Activated CD4-positive, alpha-beta T cell treated with anti-CD3 and anti-CD28 coated beads for 48 hours (primary cell): ENCODE measurements at places on chromosomes 3 and 15.

DNA sequence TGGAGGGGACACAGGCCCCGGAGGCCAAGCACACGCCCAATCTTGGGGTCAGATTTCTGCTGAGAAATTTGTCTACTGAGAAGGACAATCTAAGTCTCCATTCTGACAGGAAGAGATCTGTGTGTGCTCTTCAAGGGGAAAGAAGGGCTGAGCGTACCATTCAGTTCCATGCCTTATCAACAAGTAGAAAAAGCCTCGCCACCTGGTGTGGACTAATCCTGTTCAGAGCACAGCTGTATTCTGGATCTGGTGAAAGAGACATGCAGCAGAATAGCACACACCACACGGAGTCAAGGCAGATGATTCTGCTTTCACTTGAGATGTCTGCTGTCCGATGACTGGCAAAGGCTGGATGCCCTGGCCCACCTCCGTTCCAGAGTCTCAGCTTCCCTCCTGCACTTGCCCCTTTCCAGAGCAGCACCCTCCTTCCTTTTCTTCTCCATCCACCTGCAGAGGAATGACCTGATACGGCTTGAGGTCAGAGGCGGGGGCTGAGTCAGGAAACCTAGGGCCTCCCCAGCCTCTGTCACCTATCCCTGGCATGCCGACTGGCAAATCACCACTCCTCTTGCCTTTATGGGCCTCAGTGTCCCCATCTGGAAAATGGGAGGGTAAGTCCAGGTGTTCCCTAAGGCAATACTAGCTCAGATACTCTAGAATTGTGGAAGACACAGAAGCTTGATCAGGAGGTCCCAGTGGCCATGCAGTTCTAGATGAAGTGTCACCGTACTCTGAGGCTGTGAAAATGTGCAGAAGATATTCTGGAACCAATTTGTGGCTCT lies 36.9 kb upstream of the CTSH start:
- DNase-seq = no peak

DNA sequence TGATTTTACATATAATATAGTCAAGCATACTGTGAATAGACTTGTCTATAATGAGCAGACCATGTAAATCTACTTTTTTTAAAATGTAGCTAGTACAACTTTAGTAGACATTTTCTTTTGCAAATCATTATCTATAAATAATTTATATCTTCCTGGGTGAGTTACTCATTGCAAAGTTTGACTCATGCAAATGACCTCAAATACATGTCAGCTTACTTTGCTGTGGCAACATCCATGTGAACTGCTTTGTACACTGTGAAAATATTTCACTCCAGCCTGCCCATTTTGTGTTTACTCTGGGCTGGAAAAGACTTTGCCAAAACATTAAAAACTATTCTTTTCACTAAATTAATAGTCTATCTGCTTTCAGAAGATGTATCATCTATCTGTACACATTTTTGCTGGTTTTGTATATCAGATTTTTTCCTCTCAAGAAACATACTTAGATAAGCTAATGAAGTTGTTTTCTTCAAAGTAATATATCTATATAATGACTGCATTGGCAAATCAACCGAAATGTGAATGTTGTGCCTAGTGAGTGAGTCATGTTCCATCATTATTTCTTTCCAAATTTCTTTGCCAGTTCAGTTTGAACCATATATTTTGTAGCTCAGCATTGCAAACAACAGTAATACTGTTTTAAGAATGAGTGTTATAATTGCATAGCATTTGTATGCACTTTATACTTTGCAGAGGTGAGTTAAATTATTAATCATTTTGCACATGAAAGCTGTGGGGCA lies 26.5 kb downstream of the IGSF10 start:
- DNase-seq = no peak

GRCh38 chr15:42759093-42759492 lies 22.2 kb upstream of the CDAN1 start:
- DNase-seq = no peak

DNA sequence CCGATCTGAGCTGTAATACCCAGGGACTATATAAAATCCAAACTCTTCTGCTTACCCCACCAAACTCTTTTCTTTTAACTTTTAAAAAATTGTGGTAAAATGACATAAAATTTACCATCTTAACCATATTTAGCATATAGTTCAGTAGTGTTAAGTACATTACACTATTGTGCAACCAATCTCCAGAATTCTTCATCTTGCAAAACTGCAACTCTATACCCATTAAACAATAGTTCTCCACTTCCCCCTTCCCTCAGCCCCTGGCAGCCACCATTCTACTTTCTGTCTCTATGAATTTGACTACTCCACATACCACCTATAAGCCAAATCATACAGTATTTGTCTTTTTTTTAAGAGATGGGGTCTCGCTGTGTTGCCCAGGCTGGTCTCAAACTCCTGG lies 38.7 kb downstream of the SENP8 start:
- DNase-seq = no peak

DNA sequence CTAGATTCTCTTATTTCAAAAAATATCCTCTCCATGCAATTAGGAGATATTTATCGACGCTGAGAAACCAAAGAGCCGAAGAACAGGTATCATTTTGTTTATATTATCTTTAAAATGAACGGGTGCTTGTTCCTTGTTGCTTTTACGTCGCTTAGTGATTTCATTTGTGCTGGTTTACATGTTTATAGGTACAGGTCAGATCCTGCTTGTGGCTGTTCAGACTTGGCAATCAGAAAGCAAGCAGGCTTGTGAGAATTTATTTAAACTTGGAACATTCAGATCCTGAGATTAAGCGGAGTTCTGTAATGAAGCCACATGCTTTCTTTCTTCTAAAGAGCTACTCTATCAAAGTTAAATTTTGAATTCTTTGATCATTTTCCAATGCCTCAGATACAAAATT lies 43.0 kb upstream of the ATP2C1 start:
- DNase-seq = no peak

GRCh38 chr3:38313263-38313662 lies 31.2 kb downstream of the SLC22A14 start:
- no peak for DNase-seq

GRCh38 chr15:53068636-53069035 lies 278.5 kb upstream of the ONECUT1 start:
- no peak for DNase-seq

DNA sequence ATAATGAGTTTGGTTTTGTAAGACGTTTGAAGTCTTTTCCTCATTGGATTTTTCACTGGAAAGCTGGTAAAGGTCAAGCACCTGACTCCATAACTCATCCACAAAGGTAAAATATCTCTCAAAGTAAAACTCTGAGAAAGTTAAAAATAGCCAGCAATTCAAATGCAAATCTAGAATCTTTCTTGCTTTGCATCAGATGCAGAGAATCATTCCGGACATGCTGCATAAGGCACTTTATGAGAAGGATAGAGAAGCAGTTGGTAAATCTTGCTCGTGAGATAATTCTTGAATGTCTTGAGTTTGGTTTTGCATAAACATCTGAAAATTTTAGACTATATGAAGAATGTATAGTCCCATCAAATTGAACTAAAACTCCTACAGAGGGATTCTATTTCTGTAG lies 9.1 kb downstream of the KCNMB2 start:
- no peak for DNase-seq

GRCh38 chr3:100836661-100837060 lies 127.4 kb downstream of the TFG start:
- DNase-seq = no peak

DNA sequence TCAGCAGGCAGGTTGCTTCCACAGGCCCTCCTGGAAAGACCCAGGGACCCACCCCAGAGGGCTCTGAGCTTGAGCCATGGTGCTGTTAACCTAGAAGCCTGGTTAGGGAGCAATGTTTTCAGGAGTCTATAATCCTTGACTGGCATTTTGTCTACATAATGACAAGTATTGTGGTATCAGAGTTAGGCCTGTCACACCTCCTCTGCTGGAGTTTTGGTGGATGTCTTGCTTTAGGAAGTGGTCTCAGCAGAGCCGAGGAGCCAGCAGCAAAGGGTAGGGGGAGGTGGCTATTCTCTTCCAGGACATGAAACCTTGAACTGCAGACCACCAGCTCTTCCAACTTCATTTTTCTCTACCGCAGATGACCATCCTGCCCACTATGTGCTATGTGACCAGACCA lies 76.1 kb downstream of the CLSTN2 start:
- no peak for DNase-seq

DNA sequence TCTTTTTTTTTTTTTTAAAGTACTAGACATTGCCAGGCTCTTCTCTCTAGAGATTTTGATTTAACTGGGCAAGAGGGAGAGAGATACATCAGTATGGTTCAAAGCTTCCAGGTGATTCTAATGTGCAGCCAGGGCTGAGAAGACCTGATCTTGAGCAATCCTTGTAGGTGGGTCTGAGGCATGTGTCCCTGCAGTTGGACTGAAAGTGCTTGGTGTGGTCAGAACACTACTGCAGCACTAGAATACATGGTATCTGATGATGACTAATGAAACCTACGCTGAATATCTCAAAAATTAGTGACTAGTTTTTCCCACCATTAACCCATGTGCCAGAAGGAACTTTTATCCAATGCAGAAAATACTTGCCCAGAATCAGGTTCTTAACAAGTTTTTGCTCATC lies 34.4 kb upstream of the MYO5C start:
- no peak for DNase-seq

DNA sequence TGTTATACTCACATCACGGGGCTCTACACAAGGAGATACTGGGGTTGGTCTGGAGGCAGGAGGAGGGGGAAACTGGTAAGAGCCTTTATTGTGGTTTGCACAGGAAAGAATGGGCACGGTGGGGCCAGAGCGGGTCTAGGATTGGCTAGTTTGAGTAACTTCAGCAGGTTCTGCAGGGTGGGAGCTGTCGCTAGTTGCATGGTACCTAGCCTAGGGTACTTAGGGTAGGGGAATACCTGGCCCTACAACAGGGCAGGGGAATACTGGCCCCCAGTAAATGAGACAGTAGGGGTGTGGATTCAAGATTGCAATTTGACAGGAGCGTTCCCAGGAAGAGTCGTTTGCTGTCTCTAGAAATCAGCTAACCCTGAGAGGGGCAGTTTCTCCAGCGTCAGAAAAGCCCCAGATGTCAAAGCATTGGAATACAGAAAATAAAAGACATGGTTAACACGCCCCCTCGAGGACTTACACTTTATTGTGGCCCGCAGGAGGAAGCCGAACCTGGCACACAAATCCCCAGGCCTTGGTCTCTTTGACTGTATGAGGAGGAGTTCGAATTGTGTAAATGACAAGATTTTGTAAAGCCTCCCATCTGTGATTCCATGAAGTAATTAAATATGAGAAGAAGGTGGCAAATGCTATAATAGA lies 32.0 kb downstream of the ST8SIA2 start:
- no peak for DNase-seq

DNA sequence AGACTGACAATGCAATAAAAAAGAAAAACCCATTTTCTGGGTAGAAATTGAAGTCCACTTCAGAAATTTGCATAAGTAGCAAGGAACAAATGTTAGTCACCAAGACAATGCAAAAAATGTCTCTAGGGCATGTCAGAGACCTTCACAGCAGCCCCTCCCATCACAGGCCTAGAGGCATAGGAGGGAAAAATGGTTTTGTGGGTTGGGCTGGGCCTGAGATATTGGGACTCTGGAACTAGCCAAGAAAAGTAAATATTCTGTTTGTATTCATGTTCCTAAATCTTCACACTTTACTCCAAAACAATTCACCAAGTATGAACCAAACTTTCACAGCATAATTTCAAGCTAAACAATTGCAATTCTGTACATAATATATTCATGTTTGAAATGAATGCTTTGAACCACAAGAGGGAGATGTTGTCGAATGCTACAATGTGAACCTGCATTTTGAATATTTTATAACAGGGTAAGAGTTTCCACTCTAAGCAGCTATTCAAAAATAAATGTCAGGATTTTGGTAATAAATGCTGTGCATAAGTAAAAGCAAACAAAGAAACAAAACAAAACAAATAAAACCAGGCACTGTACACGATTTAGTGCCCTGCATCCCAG lies 429.2 kb downstream of the OTOL1 start:
- no peak for DNase-seq

GRCh38 chr3:171743327-171744157 lies 66.7 kb downstream of the PLD1 start:
- DNase-seq = no peak

- DNase-seq = no peak
These were observed 4.7 kb downstream of the ATRIP start for GRCh38 chr3:48451270-48451669.

DNA sequence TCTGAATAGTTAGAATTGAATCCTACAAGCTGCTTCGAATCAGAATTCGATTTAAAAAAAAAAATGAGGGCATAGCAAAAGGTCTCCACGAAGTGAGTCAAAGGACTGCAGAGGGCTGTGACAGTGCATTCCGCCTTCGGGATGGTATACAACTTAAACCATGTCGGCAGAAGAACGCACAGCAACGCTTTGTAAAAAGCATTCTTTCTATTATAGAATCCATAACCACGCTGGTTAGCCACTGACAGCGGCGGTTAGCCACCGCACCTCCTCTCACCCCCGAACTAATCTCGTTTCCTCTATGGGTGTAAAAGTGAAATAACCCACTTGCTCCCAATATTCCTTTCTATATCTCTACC lies 664 bp upstream of the PIK3CA start:
- DNase-seq = peak; percentile 73

DNA sequence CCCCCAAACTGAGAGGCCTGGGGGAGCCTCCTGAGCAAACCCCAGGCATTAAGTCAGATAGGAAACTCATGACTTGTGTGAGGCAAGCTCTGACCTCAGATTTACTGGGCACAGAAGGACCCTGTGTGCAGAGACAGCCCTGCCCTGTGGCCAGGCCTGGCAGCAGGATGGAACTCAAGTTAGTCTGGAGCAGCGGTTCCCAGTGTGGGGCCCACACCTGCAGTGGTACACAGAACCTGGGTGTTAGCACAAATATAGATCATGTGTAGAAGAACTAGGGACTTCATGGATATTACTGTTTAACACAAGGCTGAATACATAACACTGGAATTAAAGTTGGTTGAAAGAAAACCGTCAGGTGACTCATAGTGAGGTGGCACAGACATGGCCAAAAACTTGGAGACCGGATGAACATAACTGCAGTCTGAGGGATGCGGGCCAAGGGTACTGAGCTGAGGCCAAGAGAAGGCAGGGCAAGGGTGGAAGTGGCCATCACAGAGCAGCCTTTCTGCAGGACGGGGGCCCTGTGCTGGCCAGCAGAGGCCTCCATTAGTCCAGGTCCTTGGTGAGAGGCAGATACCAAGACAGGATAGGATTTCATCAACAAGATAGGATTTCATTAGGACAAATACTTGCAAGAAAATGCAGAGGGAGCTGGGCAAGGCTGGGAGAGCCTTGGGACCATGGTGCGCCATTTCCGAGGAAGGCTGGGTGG lies 40.9 kb downstream of the IRAK2 start:
- no peak for DNase-seq

GRCh38 chr3:64908251-64908685 lies 220.5 kb upstream of the ADAMTS9 start:
- no peak for DNase-seq

- DNase-seq = no peak
These were observed 802 bp upstream of the CHRNB4 start for GRCh38 chr15:78641749-78642275.

DNA sequence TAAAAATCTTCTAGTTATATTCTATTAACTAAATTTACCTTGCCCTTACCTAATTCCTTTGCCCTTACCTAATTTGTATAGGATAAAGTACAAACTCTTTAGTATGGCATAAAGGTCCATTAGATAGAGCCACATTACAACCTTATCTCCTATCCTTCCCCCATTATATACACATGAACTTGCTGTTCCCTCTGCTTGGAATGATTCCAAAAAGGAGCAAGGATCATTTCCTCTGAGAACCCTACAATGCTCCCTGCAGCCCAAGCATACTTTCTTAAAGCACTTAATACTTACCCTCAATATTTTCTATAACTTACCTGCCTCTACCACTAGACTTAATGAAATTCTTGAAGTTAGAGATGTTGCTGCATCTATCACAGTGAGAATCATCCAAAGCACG lies 118.9 kb upstream of the CCDC54 start:
- no peak for DNase-seq

- DNase-seq = no peak
These were observed 92.4 kb upstream of the WNT5A start for GRCh38 chr3:55579496-55579895.
